Natural killer cell treated with Interleukin-12 subunit alpha and Interleukin-12 subunit beta and Interleukin-15 and Interleukin-18, amount 100 ng/mL, for 72 hours (primary cell): ENCODE measurements at places on chromosomes 5 and 9. TPM values are rescaled to one million over a fixed set of nuclear protein-coding genes. Genes with fewer than 3 reads are reported as not detected.

Gene CCNJL
- 5.6 TPM for total RNA-seq

- peak overlapping the region; percentile 95 for H3K27ac ChIP-seq
- H3K27me3 ChIP-seq: no peaks in the 10 kb centered on the region
- H3K4me3 ChIP-seq: peak overlapping the region; percentile 88
These were observed 69.4 kb downstream of the RAPGEF1 start for GRCh38 chr9:131670247-131671132.

GRCh38 chr5:130216286-130216685 is 312.0 kb downstream of the CHSY3 start:
- H3K4me1 ChIP-seq: no peaks in the 10 kb centered on the region
- no peaks in the 10 kb centered on the region for H3K36me3 ChIP-seq
- H3K27ac ChIP-seq: no peak overlapping the region
- no peak for DNase-seq
- H3K27me3 ChIP-seq: no peaks in the 10 kb centered on the region

GRCh38 chr5:172664018-172664417 is 23.0 kb downstream of the NEURL1B start:
- no peak for DNase-seq
- no peak overlapping the region for H3K4me3 ChIP-seq
- H3K4me1 ChIP-seq: no peaks in the 10 kb centered on the region
- no peaks in the 10 kb centered on the region for H3K36me3 ChIP-seq
- no peaks in the 10 kb centered on the region for H3K27me3 ChIP-seq

- no peak overlapping the region for H3K4me3 ChIP-seq
- H3K27me3 ChIP-seq: no peaks in the 10 kb centered on the region
- no peak for DNase-seq
- no peaks in the 10 kb centered on the region for H3K36me3 ChIP-seq
These were observed 6.1 kb downstream of the ANKS6 start for GRCh38 chr9:98790134-98790841.

Gene C1QTNF3
- 4.6 TPM for total RNA-seq

Gene YIPF5
- total RNA-seq: 34.4 TPM

Gene GABRG2
- not detected for total RNA-seq

Gene ITGA1
- total RNA-seq: 136 TPM

Gene MLANA
- not detected for total RNA-seq

- H3K4me3 ChIP-seq: no peak overlapping the region
- no peak for DNase-seq
- H3K27me3 ChIP-seq: no peaks in the 10 kb centered on the region
- no peaks in the 10 kb centered on the region for H3K4me1 ChIP-seq
- H3K27ac ChIP-seq: no peak overlapping the region
These were observed 41.8 kb downstream of the CAMK2A start for GRCh38 chr5:150247726-150248125.

- peaks cover 11% of the 10 kb centered on the region for H3K4me1 ChIP-seq
- H3K27ac ChIP-seq: no peak overlapping the region
- no peak overlapping the region for H3K4me3 ChIP-seq
- no peaks in the 10 kb centered on the region for H3K36me3 ChIP-seq
These were observed 21.2 kb downstream of the GADD45G start for GRCh38 chr9:89625721-89626687.

GRCh38 chr9:93065135-93065720 is 6.7 kb downstream of the SUSD3 start:
- no peaks in the 10 kb centered on the region for H3K36me3 ChIP-seq
- H3K27ac ChIP-seq: peak overlapping the region; percentile 83
- peaks cover 47% of the 10 kb centered on the region for H3K4me1 ChIP-seq
- H3K4me3 ChIP-seq: peak overlapping the region; percentile 74
- peaks cover 44% of the 10 kb centered on the region for H3K27me3 ChIP-seq
- no peak for DNase-seq

GRCh38 chr5:69414885-69415583 is at the start of gene MARVELD2:
MARVELD2 (plus strand) TSS chr5:69415116; CDS start chr5:69419386, 4,270 bp downstream.
- H3K36me3 ChIP-seq: peaks cover 13% of the 10 kb centered on the region
- H3K27me3 ChIP-seq: peaks cover 7% of the 10 kb centered on the region
- peak within 1 kb of the TSS; percentile 22 for H3K4me3 ChIP-seq
- H3K4me1 ChIP-seq: peaks cover 5% of the 10 kb centered on the region
- no peak for DNase-seq

Gene AQP7
- not detected for total RNA-seq

DNA sequence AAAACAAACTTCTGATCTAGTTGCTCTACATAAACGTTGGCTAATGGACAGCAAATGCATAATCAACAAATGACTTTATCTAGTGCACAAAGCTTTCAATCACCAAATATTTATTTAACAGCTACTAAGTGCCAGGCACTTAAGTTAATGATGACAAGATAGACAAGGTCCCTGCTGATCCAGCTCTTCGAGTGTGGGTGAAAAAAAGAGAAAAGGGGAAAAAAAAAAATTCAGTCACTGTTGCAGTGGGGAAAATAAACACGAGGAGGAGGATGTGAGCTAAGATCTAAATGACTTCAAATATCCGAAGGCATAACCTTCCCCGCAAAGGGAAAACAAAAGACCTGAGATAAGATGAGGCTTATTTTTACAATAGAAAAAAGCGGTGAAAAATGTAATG is 9.6 kb downstream of the PSIP1 start:
- no peaks in the 10 kb centered on the region for H3K27me3 ChIP-seq
- no peak for DNase-seq
- H3K4me1 ChIP-seq: peaks cover 15% of the 10 kb centered on the region

DNA sequence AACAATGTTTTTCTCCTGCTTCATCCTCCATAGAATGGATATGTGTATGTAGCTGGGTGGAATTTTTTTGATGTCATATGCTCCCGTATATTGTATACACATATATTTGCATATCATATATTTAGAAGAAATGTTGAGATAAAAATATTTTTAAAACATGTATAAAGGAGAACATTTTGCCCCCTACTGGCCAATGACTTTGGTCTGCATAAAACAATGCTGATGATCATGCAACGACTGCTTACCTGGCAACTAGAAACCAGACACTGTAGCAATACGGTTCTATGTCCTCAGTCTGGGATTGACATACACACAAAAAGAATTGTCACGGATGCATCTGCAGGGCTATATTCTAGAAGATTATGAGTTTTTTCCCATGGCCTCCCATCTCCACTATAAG is 503.6 kb downstream of the ELAVL2 start:
- peaks cover 13% of the 10 kb centered on the region for H3K36me3 ChIP-seq
- H3K4me1 ChIP-seq: no peaks in the 10 kb centered on the region
- DNase-seq: no peak
- no peak overlapping the region for H3K27ac ChIP-seq

Gene SUSD1
- 23.4 TPM for total RNA-seq

GRCh38 chr9:16143947-16144890 is 591.4 kb downstream of the CCDC171 start:
- no peak for DNase-seq
- no peak overlapping the region for H3K4me3 ChIP-seq
- no peak overlapping the region for H3K27ac ChIP-seq
- no peaks in the 10 kb centered on the region for H3K36me3 ChIP-seq
- H3K27me3 ChIP-seq: peaks cover 9% of the 10 kb centered on the region

Gene TGFBI
- total RNA-seq: not detected

DNA sequence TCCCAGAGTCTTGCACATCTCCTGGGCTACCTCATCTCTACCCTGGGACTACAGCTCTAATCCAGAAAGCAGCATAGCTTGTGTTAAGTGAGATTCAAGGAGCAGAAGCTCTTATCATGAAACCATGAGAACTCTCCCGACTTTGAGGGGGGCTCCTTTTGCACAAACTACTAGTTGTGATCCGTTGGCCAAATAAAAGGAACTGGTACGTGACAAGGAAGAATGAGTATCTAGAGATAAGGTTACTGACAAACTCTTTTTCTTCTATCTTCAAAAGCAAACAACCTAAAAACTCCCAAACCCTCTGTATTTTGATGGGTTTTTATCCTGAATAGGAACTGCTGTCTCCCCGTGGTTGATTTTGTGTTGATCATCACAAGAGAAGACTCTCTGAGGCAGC is 168.5 kb downstream of the SLC24A2 start:
- no peak overlapping the region for H3K27ac ChIP-seq
- H3K36me3 ChIP-seq: no peaks in the 10 kb centered on the region
- no peak for DNase-seq
- peaks cover 8% of the 10 kb centered on the region for H3K27me3 ChIP-seq
- H3K4me3 ChIP-seq: no peak overlapping the region
- no peaks in the 10 kb centered on the region for H3K4me1 ChIP-seq

- H3K27me3 ChIP-seq: no peaks in the 10 kb centered on the region
- no peak for DNase-seq
- H3K4me1 ChIP-seq: no peaks in the 10 kb centered on the region
- no peak overlapping the region for H3K4me3 ChIP-seq
These were observed 7.5 kb downstream of the FAXDC2 start for GRCh38 chr5:154842689-154843530.

- no peaks in the 10 kb centered on the region for H3K36me3 ChIP-seq
- no peak for DNase-seq
- H3K27ac ChIP-seq: no peak overlapping the region
- no peak overlapping the region for H3K4me3 ChIP-seq
- H3K4me1 ChIP-seq: peaks cover 3% of the 10 kb centered on the region
These were observed 28.3 kb downstream of the PRRX2 start for GRCh38 chr9:129693741-129694140.

Gene GIN1
- total RNA-seq: 6.4 TPM

DNA sequence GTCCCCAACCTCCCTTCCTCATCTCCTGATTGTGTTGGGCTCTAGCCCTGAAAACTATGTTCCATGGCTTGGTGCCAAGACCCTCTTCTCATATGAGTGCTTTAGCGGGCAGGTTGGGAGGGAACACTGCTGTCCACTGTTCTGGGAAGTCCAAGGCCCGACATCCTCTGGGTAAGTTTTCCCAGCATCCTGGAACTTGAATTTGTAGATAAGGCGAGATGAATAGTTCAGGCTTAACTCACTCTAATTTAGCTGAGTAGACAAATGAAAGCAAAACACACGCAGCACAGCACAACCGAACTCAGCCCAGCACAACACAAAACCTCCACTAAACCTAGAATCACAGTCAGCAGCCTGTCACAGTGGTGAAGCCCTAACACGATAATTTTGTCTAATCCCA is 95.3 kb upstream of the SLC28A3 start:
- no peaks in the 10 kb centered on the region for H3K4me1 ChIP-seq
- H3K36me3 ChIP-seq: no peaks in the 10 kb centered on the region
- H3K4me3 ChIP-seq: no peak overlapping the region
- no peak overlapping the region for H3K27ac ChIP-seq
- peaks cover 5% of the 10 kb centered on the region for H3K27me3 ChIP-seq

- H3K4me3 ChIP-seq: no peak overlapping the region
- H3K36me3 ChIP-seq: peaks cover 5% of the 10 kb centered on the region
- no peak for DNase-seq
- H3K27ac ChIP-seq: no peak overlapping the region
- peaks cover 3% of the 10 kb centered on the region for H3K4me1 ChIP-seq
These were observed 211.5 kb downstream of the GAPVD1 start for GRCh38 chr9:125472926-125473701.

DNA sequence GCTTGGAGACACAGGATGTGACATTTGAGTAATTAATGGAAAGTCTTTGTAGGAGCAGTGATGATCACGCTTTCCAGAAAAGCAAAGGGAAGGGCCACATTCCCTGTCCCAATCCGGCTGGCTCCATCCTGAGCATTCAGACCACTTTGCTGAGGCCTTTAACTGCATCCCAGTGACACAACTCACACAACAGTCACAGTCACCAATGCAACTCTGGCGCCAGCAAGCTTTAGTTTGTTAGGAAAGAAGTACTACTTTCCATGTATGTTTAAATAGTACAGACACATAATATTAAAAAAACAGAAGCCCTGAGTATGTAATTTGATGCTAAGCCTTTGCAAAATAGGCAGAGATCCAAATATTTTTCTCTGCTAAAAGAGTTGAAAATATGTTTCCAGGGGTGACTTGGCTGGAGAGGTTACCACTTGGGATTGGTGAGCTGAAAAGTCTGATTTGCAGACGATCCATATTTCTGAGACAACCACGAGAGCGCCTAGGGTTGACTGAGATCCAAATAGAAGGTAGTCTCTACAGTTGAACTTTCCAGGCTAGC is 31.7 kb upstream of the GAS1 start:
- no peak for DNase-seq
- H3K4me1 ChIP-seq: no peaks in the 10 kb centered on the region
- H3K4me3 ChIP-seq: no peak overlapping the region
- no peak overlapping the region for H3K27ac ChIP-seq
- H3K36me3 ChIP-seq: no peaks in the 10 kb centered on the region
- H3K27me3 ChIP-seq: peaks cover 27% of the 10 kb centered on the region

DNA sequence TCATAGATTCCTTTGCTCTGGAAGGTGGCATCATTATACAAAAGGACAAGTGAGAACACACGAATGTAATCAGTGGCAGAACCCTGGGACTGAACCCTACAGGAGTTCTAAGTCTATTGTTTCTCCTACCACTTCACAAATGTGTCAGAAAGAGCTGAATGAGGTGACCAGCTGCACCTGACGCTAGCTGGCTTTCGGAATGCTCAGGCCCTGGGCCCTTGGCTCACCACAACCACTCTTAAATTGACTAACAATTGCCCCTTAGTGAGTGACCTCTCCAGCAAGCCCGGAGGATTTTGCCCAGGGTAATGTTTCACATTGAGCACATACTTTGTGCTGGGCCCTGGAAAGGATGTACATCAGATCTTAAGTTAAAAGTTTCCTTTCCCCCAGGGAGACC is 41.2 kb upstream of the ABCA1 start:
- H3K36me3 ChIP-seq: no peaks in the 10 kb centered on the region
- peak overlapping the region; percentile 96 for H3K4me3 ChIP-seq
- H3K4me1 ChIP-seq: peaks cover 12% of the 10 kb centered on the region
- H3K27me3 ChIP-seq: peaks cover 34% of the 10 kb centered on the region
- peak overlapping the region; percentile 80 for H3K27ac ChIP-seq
- DNase-seq: no peak

GRCh38 chr9:98381311-98382103 is 126.1 kb upstream of the TBC1D2 start:
- peaks cover 2% of the 10 kb centered on the region for H3K27me3 ChIP-seq
- H3K4me1 ChIP-seq: no peaks in the 10 kb centered on the region
- no peaks in the 10 kb centered on the region for H3K36me3 ChIP-seq

Gene SPINK5
- not detected for total RNA-seq

GRCh38 chr9:17825265-17825659 is 246.4 kb downstream of the SH3GL2 start:
- no peak overlapping the region for H3K4me3 ChIP-seq
- no peaks in the 10 kb centered on the region for H3K36me3 ChIP-seq
- H3K27me3 ChIP-seq: no peaks in the 10 kb centered on the region
- DNase-seq: no peak

Gene SCGB3A2
- total RNA-seq: not detected

DNA sequence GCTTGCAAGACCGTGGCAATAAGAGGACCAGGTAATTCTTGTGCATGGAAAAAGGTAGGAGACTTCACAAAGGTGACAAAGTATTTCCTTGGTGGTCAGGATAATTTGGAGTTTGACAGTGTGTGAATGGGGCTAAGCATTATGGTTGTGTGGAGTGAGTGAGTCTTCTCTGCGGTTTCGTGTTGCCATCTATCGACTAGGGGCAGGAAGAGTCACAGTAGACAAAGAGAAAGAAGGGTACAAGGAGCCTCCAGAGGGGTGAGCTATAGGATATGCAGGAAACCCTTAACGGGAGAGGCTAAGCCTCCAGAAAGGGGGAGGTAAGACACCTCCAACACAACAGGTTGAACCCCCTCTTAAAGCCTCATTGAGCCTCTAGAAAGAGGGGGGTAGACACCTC is 64.0 kb upstream of the RANBP6 start:
- H3K4me1 ChIP-seq: peaks cover 16% of the 10 kb centered on the region
- no peaks in the 10 kb centered on the region for H3K36me3 ChIP-seq
- DNase-seq: no peak
- peaks cover 15% of the 10 kb centered on the region for H3K27me3 ChIP-seq
- H3K27ac ChIP-seq: peak overlapping the region; percentile 69
- H3K4me3 ChIP-seq: peak overlapping the region; percentile 89
